Omental fat pad (tissue), 4 donors: ENCODE measurements at places on chromosomes 2 and 18. TPM values are rescaled to one million over a fixed set of nuclear protein-coding genes. Genes with fewer than 3 reads are reported as not detected.

Gene HAAO
- 3.0 TPM for total RNA-seq

Gene KCNE4
- 16.6 TPM for total RNA-seq

Gene IL36B
- total RNA-seq: not detected

Gene PLB1
- total RNA-seq: 7.6 TPM
